ENCODE measurements at places on chromosomes 13 and 19.

DNA sequence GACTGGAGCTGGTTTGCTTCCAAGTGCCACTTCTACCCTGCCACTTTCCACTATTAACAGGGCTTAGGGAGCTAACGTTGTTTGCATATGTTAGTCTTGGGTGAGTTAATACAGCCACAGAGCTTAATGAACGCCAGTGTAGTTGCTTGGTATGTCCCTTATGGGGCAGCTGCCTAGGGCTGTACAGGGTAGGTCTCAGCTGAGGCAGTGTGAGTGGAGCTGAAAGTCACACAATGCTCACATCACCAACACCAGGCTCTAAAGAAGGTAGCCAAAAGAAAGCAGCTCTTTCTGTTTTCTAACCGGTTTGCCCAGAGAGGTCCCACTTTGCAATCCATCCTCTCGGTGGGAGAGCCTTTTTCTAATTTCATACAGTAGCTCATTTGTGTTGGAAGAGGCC is 186.2 kb downstream of the RGCC start:
- no peak for DNase-seq

DNA sequence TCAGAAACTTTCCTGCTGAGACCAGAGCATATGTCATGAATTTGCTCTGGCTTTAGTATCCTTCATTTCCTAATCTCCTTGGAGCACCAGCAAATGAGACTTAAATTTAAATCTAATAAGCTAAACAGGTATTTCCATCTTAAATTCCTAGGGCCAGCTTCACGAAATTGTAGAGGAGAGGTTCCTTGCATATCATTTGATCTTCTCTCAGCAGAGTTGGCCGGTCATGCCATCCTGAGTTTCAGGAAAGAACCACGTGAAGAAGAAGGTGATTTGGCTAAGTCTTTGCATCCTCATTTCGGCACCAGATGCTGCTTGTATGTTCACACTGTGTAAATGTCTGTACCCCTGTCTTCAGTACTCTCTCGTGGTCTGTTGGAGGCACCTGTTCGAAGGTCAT is 370.4 kb upstream of the NBEA start:
- no peak for DNase-seq

DNA sequence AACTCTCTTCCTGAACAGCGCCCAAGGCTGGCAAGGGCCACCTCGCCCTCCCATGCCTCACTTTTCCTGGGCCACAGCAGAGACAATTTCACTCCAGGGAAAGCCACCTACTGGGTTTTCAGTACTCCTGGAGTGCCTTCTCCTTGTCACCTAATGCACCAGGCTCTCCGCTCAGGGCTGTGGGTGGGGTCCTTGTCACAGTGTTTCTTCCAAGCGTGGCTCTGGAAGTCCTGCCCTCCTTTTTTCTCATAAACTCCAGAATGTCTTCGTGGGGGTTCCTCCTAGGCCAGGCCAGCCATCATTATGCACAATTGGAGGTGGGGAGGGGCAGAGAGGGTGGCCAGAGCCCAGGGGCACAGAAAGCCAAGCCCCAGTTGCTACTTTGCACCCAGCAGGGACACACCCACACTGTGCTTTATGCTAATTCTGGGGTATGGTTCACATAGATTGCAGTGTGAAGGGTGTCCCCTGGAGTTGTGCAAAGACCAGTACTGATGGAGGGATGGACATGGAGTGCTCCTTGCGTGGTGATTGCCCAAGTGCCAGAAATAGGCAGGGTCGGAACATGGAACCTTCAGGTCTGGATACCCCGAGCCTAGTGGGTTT is 78.8 kb downstream of the CHST8 start:
- no peak for DNase-seq

DNA sequence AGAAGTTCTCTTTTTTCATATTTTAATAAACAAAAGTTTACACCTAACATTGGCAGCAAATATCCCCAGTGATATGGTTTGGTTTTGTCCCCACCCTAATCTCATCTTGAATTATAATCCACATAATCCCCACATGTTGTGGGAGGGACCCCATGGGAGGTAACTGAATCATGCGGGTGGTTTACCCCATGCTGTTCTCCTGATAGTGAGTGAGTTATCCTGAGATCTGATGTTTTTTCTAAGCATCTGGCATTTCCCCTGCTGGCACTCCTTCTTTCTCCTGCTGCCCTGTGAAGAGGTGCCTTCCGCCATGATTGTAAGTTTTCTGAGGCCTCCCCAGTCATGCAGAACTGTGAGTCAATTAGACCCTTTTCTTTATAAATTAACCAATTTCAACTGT is 214.7 kb downstream of the SLITRK1 start:
- no peak for DNase-seq

DNA sequence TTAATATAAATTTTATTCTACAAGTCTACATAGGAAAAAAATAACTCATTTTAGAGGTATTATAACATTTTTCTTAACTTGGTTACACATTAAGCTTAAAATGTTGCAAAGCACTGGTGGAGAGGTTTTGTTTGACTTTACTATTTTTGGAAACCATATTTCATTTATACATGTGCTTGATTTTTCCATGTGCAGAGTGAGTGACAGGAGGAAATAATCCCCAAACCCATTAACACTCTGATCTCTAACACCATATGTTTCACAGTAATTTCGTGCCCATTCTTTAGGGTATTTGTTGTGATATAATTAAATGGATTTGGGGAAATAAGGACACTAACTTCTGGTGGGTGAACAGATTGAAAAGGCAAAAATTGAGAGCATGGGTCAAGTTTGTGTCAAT is 2124.4 kb upstream of the PCDH20 start:
- DNase-seq, result no peak

- DNase-seq, result peak; percentile 36
Observed at GRCh38 chr19:19615086-19615485, 3.4 kb downstream of the PBX4 start.

DNA sequence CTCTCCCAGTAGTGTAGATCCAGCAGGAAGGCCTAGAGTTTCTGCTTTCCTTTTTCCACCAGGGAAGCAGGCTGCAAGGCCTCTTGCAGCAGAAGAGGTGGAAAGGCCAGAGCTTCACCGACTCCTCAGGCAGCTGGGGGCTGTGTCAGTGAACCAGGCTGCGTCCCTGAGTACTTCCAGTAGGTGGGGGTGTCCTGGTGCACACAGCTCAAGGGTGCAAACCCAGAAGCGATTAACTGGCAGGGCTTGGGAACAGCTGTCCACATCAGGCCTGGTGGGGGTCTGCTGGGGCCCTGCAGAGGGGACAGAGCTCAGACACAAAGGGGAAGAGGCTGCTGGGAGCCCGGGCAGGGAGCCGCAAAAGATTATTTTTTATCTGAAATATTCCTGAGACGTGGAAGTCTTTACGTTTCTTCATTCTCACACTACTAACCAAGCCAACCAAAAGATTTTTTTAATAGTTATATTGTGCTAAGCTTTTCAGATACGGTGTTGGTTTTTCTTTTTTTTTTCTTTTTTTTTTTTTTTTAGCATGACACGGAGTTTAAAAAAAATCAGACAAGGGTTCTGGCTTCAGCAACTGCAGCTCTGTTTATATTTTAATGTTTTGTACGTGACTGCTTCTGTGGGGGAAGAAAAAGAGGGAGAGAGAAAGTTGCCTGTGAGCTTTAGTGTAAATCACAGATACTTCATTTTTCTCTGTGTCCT is 11.0 kb downstream of the TSHZ3 start:
- no peak for DNase-seq

DNA sequence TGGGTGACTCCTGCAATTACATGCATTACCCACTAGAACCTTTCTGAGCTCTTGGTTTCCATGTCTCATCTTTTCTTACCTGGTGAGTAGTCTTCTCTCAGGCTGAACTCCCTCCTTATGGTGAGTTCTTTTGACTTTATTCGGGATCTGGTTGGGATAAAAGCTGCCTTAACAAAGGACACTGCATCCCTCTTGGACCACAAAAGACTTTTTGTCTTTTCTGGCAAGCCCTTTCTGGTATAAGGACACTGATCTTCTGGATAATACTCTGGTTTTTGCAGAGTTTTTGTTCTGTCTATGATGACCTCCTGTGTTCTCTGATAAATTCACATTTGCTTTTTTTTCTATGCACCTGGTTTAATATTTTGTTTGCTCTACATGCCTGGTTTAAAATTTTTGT is 66.7 kb downstream of the SLITRK1 start:
- DNase-seq, result no peak

- DNase-seq, result no peak
Observed at GRCh38 chr13:48110132-48110868, 15.4 kb upstream of the MED4 start.
